A549 treated with RU486 at 1 μM for 4 hours (cell line): ENCODE measurements at places on chromosomes 16 and 17. TPM values are rescaled to one million over a fixed set of nuclear protein-coding genes. Genes with fewer than 3 reads are reported as not detected.

The DOC2A gene
- 1.7 to 3.3 TPM (median 2.3 TPM) in 5 replicates for total RNA-seq

The RRAD gene
- total RNA-seq, result 7.4 to 17.6 TPM (median 12.5 TPM) in 5 replicates

The HSD17B2 gene
- 0.16 TPM in 1 of 5 replicates, not detected in the others for total RNA-seq

The GABARAPL2 gene
- total RNA-seq, result 82.3 to 98.5 TPM (median 91.2 TPM) in 5 replicates

The MT1M gene
- not detected in 5 replicates for total RNA-seq

The CLEC19A gene
- total RNA-seq, result 0.08 to 0.18 TPM (median 0.11 TPM) in 4 of 5 replicates, not detected in the other

The NPIPB6 gene
- 1.6 to 2.0 TPM (median 1.9 TPM) in 5 replicates for total RNA-seq
